MG63 (cell line): ENCODE measurements at places on chromosomes 7 and 10.

GRCh38 chr7:107580716-107581383 lies 804 bp downstream of the BCAP29 start:
- no peak for DNase-seq

GRCh38 chr7:47103498-47104205 lies 478.3 kb downstream of the TNS3 start:
- DNase-seq = no peak

GRCh38 chr10:30371954-30372353 lies 22.9 kb upstream of the MTPAP start:
- DNase-seq = no peak

- DNase-seq = no peak
These were observed 19.7 kb upstream of the LFNG start for GRCh38 chr7:2499719-2500430.

DNA sequence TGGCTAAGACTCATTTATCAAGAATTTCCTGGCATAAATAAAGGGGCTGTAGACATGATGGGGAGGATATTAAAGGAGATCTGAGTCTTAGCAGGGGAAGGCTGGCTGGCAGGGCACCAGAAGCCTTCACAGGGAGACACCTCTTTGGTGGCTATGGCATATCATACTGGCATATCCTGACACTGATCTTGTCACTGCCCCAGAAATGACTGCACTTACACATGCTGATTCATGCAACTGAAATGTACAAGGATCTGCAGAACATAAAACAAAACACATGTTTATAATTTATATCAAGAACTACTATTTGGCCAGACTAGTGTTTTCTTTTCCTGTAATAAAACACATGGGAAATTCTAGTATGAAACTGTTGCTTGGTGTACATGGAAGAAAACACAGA lies 5.5 kb upstream of the LIPN start:
- peak; percentile 59 for DNase-seq

- no peak for DNase-seq
These were observed 71.2 kb downstream of the BMPR1A start for GRCh38 chr10:86827639-86828038.

DNA sequence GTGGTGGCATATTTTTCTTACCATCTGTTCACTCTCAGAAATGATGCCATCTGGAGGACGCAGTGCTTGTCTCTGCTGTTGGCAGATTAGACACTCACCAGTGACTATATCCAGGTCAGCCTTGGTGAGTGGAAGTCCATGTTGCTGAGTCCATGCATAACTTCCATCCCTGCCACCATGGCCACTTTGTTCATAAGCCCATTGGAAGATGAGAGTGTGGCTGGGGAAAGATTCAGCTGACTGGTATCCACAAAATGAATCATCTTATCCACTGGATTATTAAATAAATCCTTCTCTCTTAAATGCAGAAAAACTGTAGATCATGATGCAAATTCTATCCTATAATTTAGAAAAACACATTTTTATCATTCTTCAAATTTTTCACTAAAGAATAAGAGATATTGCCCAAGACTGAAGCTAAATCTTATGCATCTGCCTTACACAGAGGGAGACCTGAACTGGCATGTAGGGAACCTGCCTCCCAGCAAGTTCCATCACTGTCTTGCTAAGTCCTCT lies 726.9 kb downstream of the TNS3 start:
- DNase-seq = peak; percentile 74

DNA sequence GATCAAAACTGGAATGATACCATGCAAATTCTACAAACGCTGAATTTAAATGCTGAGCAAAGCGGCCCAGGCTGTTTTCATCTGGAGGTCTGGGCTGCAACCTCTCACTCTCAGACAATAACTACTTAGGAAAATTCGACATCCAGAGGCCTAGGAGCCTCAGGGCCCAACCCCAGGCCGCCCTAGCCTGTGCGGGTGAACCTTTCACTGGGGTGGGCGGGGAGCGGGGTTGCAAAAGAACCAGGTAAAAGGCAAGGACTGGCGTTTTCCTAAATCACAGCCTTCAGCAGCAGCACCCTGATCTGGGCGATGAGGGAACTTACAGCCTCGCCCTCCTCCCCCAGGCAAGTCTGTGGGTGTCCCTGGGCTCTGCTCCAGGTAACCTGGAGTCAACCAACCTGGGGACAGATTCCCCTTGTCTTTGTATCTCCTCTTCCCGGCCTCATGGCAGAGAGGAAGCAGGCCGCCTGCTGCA lies 33.4 kb downstream of the CALML5 start:
- DNase-seq = no peak

DNA sequence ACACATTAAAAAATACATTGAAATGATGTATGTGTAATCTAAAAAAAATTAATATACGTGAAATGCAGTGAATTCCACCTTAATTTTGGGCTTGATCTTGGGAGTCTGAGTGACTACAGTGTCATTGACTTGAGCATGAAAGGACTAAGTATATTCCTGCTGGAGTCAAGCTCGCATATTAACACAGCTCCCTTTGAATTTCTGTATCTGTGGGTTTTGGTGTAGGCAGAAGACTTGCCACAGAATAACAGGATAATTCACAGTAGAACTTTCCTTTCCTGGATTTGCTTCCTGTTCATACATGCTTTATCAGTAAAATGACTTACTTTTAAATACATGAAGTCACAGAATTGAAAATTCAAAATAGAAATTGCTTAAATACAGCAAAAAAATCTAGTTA lies 55.3 kb downstream of the PPP1R9A start:
- DNase-seq = no peak

GRCh38 chr10:129604333-129605032 lies 137.4 kb downstream of the MGMT start:
- no peak for DNase-seq

- DNase-seq = no peak
These were observed 147.3 kb upstream of the VSTM2A start for GRCh38 chr7:54394834-54395233.

DNA sequence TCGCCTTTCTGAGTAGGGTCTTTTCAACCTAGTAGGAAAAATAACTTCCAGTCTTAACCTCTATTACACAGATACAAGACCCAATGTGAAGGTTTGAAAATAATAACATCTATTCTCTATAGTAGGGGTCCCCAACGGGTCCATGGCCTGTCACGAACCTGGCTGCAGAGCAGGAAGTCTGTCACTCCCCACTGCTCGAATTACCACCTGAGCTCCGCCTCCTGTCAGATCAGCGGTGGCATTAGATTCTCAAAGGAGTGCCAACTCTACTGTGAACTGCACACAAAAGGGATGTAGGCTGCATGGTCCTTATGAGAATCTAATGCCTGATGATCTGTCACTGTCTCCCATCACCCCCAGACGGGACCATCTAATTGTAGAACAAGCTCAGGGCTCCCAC lies 7.4 kb downstream of the YWHAG start:
- no peak for DNase-seq

DNA sequence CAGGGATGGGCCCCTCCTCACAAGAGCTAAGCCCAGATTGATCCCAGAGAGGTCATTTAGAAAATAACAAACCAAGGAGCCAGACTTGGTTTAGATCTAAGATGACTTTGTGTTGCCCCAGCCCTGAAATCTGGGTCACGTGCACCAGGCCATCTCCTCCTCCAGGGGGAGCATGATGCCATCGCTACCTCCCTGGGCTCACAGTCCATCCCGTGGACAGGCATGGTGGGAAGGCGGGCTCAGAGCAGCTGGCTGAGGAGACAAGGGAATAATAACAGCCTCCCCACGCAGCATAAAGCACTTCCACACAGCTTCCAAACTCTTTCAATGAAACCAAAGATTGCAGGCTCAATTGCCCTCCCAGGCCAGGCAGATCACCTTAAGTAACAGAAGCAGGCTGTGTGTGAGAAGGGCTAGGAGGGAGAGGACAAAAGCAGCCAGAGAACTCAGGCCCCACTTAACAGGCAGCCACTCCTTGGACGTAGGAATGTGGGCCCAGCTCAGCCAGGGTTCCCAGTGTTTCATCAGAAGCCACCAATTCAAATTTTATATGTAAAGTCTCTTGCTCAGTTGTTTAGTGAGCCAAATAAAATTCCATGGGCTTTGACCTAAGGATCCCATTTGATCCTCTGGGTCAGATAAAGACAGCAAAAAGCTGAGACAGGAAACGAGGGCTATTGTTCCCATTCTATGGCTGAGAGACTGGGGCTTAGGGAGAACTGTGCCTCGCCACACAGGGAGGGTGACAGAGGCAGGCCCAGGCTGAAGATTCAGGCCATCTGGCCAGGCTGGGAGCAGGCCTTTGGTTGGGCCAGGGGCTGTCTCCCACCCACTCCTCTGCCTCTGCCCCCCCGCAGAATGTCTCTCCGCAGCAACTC lies 100.2 kb downstream of the COL13A1 start:
- peak; percentile 54 for DNase-seq

- no peak for DNase-seq
These were observed 11.0 kb upstream of the ZNF273 start for GRCh38 chr7:64892116-64892515.

DNA sequence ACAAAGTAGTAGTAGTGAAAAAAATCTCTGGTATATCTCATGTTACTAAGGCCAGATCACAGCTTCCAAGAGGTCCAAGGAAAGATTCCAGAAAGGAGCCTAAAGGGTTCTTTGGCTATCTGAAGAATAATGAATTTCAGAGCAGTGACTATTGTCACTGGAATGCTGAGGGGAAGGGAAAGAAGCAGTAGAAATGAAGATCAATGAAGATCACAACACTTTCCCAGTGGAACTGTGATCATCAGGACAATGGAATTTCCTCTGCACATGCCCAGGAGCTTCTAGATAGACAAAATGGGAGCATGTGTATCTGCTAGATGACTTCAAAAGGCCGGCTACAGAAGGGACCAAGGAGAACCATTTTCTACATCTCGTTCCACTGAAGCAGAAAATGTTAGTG lies 219.5 kb upstream of the PHYHIPL start:
- DNase-seq = no peak

DNA sequence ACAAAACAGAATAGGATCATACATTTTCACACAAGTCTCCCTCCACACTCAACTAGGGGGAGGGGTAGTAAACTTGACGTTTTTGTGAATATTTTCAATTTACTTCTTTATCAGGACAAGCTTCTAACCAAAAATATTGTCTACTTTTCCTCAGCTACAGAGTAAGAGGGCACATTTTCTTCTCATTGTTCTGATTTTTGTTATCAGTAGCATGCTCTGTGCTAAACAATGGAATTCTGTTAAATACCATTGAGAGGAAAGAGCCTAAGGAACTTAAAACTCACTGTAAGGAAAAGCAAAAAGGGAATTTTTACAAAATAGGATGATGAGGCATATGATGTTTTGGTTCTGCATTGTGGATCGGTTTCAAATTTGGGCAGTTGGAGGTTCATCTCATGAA lies 41.2 kb downstream of the ANLN start:
- DNase-seq = no peak

DNA sequence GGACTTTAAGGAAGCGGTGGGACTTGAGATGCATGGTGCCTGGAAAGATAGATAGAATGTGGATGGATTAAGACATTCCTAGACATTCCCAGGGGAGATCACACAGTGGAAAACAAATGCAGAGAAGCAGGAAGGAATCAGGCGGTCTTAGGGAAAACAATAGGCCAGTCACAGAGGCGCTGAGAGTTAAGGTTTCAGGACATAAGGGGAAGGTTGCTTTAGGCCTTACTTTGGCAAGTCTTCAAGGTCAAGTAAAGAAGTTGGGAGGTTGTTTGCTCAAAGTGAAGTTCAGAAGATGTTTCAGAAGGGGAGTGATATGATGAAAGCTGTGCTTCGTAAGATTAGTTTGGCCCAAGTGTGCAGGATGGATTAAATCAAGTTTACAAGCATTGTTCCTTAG lies 109.4 kb downstream of the SUGCT start:
- DNase-seq = no peak

- DNase-seq = no peak
These were observed 91.2 kb upstream of the GPR141 start for GRCh38 chr7:37592366-37592765.

DNA sequence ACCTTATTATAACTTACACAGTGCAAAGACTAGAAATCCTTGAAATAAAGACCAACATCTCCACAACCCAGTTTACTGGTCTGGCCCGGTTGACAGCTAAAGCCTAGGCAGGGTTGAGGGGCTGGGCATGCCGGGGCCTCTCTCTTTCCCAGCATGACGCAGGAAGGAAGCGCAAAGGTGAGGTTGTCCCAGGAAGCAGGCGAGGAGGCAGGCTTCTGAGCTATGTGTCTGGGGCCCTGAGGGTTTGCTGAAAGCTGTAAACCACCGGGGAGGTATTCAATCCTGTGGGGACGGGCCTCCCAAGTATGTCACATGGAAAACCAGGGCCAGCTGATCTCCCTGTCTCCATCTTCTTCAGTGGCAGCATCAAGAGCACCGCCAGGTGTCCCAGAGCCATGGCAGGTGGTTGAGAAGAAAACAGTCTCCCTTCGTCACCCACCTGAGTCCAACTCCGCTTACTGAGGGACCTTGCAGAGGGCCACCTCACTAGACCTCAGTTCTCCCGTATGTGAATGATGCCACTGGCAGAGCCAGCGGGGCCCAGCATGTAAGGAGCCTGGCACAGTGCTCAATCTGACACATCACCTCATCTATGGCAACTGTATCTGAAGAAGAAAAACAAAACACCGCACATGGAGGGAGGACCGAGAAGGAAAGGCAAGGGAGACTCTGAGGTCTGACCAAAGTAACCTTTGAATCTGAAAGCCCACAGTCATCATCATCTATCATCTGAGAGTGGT lies 49.5 kb downstream of the FAM53B start:
- DNase-seq = no peak
